GM12892 (cell line): ENCODE measurements at places on chromosomes 1 and 21.

DNA sequence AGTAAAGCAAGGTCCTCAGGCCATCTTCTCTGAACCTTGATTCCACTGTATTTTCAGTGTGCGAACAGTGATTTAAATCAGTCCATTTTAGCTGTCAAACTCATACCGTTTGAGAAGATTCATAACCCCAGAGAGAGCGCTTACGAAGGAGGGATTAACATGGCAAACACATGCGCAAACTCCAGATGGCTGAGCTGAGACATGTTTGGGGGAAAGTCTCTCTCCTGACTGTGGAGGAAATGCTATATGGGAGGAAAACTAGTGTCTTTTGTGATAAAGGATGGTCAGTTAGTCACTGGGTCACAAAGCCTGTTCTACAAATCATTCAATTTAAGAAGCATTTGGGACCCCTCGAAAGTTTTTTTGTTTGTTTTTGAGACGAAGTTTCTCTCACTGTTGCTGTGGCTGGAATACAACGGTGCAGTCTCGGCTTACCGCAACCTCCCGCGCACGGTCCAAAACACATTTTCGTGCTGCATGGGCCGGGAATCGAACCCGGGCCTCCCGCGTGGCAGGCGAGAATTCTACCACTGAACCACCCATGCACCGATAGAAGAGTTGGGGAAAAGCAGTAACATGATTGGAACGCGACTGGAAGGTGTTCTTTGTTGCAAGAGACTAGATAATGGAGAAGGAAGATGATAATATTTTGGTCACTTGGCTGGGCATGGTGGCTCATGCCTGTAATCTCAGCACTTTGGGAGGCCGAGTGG is 58.4 kb upstream of the CXADR start:
- DNase-seq, result no peak

- DNase-seq, result no peak
Observed at GRCh38 chr1:177959811-177960515, 9.9 kb downstream of the SEC16B start.

- no peak for DNase-seq
Observed at GRCh38 chr1:3922851-3923250, 22.8 kb upstream of the C1orf174 start.

- no peak for DNase-seq
Observed at GRCh38 chr1:172070055-172070454, 228.8 kb downstream of the DNM3 start.

GRCh38 chr1:30087465-30087864 is 635.9 kb downstream of the MATN1 start:
- no peak for DNase-seq

DNA sequence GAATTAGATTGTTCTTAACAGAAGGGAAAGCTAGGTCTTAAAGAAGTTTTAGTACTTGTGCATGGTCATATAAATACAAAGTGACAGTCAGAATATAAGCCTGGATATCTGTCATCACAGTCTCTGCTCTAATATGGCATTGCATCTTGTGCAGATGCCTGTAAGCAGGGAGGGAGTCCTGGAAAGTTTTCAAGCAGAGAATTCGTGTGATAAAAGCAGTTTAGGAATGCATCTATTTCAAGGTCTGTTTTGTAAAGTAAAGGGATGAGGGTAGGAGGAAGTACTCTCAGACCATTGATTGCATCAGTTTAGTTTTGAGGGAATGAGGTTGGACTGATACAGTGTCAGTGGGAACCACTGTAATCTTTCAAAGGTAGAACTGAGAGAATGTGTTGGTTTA is 30.6 kb downstream of the IARS2 start:
- DNase-seq, result no peak

DNA sequence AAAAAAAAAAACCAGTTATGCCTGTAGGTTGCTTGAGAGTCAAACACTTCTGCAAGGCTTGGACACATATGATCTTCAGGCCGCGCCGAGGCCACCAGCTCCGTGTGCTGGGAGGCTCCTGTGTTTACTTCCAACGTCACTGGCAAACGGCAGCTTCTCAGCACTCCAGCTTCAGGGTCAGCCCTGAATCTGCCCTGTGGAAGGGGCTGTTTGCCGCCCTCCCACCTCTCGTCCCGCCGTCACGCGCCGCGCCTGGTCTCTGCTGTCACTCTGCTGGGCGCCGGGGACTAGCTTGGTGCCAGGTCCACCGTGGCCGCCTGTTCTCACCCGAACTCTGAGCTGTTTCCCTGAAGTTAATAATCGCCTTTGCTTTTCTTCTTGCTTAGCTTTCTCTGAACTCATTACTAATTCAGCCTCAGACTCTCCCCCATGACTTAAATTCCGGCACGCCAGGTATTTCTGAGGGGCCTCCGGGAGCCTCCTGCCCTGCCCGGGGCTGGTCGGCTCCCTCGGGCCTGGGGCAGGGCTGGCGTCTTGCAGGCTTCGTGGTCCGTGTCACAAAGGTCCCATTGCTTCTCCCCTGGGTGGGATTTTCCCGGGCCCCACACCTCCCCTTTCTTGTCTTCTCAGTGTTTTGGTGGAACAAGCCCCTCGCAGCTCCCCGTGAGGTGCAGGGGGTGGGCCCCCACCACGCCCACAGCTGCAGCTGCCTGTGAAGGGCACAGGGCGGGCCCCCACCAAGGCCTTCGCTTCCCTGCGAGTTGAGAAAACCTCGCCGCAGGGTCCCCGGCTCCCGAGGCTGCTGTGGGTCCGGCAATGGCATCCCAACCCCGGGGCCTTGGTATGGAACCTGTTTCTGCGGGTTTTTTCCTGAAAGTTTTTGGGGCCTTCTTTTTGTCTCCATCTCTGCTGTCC is 14.6 kb upstream of the C1orf159 start:
- no peak for DNase-seq

- no peak for DNase-seq
Observed at GRCh38 chr1:210918893-210919292, 215.1 kb downstream of the KCNH1 start.
